ENCODE measurements at places on chromosomes 13 and 19.

GRCh38 chr13:45932676-45933075 lies 81.1 kb upstream of the SIAH3 start:
- no peak for DNase-seq

- DNase-seq, result no peak
Measured at GRCh38 chr19:4639531-4640246, 373 bp downstream of the TNFAIP8L1 start.

DNA sequence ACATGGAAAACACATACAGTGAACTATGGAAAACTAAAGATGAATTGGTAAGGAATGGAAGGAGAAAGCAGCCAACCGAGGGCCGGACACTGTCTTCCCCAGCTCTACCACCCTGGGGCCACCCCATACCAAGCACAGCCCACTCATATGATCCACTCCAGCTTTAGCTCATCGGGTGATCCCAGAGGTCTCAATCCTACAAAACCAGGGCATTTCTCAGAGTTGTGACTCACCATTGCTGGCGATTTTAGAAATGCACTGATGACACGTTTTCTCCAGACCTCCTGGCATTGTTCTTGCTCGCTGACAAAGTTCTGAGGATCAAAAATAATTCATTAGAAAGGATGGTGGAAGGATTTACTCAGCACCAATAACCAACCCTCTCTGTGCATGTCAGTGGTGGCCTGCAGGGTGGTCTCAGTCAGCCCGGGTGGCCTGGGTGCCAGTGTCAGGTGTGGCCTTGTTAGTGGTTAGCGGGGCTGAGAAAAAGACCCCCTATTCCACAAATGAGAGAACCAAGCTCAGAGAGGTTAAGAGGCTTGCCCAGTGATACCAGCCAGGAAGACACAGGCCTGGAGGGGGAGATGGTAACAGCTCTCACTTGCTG lies 6.6 kb downstream of the TMEM272 start:
- no peak for DNase-seq

GRCh38 chr19:13999085-13999484 lies 7.0 kb downstream of the RFX1 start:
- no peak for DNase-seq

- no peak for DNase-seq
Measured at GRCh38 chr19:10052602-10053360, 33.3 kb upstream of the SHFL start.

GRCh38 chr19:56080669-56081401 lies 40.3 kb downstream of the ZNF787 start:
- peak; percentile 75 for DNase-seq

DNA sequence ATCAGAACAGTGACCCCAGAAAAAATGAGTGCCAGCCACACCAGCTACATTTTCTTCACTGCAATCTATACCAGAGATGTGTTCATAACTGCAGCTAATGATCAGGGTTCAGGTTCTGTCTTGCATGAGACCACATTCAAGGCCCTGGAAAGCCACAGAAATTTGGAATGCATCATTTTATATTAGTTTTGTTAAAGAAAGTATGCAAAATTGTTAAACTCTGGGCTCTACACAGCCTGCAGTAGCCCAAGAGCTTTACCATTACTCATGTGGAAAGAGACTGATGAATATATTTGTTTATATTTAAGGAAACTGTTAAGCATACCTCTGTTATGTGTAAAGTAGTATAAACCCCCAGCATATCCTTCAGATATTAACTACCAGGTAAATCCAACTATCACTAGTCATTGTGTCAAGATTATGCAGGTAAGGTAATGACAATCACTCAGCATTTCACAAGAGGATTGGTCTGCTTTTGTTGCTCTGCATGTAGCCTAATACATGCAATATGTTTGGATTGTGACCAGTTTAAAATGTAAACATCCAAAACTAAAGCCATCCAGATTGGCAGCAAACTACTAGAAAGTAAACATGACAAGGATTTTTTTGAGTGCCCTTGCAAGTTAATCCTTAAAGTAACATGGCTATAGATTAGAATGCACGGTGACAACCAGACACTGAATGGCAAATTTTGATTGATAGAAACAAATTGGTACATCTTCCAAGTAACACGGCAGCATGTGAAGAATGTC lies 429.1 kb upstream of the ARGLU1 start:
- DNase-seq, result no peak

GRCh38 chr19:17389288-17389687 lies 4.7 kb downstream of the CCDC194 start:
- DNase-seq, result no peak

- DNase-seq, result no peak
Measured at GRCh38 chr13:45055902-45056648, 64.2 kb upstream of the GTF2F2 start.

DNA sequence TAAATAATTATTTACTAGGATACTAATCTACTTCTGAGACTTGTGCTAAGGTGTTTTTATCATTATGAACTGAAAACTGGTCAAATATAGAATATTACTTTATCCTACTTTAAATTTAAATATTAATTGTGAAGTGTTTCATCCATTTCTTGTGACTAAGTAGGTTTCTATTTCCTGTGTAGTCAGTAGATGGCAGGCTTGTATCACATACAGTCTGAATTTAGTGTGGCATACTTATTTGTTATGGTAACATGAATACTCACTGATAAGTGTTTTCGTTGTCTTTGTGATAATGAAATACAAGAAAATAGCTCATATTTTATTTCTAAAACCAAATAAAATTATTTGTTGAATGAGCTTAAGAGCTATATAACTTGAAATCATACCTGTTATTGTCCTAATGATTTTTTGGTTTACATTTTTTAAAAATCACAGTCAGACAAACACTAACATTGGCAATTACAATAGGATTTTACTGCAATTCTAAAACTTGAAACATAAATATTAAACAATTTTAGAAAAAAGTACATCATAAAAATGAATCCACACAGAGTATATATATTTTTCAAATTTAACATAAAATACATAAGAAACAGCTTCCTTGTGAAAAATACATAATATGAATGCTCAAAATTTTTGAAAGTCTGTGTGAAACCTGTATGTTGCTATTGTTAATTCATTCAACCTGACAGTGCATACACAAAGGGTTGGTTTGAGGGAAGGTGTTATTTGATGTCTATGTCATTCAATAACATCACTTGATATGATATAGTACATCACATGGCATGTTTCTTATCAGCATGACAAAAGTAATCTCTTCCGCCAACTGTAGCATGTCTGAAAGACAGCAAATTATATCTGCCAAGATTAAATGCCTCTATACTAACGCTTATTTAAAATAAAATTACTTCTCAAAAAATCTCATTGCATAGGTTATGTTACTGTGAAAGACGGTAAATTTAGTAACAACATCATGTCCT lies 904.8 kb upstream of the PCDH20 start:
- DNase-seq, result no peak

DNA sequence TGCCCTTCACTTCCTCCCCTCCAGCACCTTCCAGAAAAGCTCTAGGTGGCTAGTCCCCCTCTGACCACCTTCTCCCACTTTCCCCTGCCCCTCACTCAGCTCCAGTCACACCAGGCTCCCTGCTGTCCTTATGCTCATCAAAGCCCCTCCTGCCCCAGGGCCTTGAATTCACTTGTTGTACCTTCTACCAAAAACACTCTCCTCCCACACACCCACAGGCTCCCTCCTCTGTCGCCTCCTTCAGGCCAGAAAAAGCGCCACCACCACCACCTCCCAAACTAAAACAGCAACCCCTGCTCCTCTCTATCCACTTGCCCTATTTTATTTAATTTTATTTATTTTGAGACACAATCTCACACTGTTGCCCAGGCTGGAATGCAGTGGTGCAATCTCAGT lies 4.8 kb upstream of the CEACAM16 start:
- no peak for DNase-seq

- no peak for DNase-seq
Measured at GRCh38 chr19:55376241-55376933, at the start of gene TMEM190. Gene TMEM190, plus strand, starts transcription at chr19:55376826. Its CDS starts 28 bp downstream, at chr19:55376854.

DNA sequence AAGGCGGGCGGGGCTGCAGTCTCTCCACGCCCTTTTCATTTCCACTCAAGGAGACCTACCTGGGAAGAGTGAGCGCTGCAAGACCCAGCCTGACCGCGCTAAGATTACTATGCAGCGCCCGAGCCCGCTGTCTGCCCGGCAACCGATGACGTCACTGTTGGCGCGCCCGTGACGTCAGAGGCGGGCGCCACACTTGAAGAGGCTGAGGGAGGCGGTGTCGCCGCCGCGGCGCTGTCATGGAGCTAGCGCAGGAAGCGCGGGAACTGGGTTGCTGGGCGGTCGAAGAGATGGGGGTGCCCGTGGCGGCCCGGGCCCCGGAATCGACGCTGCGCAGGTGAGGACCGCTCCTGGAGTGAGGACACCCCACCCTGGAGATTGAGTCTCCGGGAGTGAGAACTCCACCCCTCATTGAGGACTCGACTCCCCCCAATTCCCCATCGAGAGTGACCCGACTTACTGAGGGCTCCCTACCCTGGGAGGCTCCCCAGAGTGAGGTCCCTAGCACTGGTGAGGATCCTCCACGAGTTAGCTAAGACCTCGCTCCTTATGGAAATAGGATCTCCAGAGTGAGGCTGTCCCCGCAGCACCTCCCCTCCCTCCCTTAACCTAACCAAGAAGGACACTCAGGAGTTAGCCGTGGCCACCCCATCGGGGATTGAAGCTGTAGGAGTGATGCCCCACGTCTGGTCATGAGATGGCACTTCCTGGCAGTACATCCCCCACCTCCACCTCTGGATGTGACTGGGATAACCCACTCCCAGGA lies at the start of gene HAUS5:
HAUS5 (plus strand) TSS at position 177 of the 763 bp plus-strand sequence; CDS start at position 237, 60 bp downstream.
- DNase-seq, result peak; percentile 95
